B cell (primary cell): ENCODE measurements at places on chromosomes 13 and 19.

- no peaks in the 10 kb centered on the region for H3K36me3 ChIP-seq
- no peaks in the 10 kb centered on the region for H3K4me1 ChIP-seq
- no peak for DNase-seq
- H3K4me3 ChIP-seq, result no peak overlapping the region
Observed at GRCh38 chr13:76733671-76734070, 152.5 kb downstream of the KCTD12 start.

DNA sequence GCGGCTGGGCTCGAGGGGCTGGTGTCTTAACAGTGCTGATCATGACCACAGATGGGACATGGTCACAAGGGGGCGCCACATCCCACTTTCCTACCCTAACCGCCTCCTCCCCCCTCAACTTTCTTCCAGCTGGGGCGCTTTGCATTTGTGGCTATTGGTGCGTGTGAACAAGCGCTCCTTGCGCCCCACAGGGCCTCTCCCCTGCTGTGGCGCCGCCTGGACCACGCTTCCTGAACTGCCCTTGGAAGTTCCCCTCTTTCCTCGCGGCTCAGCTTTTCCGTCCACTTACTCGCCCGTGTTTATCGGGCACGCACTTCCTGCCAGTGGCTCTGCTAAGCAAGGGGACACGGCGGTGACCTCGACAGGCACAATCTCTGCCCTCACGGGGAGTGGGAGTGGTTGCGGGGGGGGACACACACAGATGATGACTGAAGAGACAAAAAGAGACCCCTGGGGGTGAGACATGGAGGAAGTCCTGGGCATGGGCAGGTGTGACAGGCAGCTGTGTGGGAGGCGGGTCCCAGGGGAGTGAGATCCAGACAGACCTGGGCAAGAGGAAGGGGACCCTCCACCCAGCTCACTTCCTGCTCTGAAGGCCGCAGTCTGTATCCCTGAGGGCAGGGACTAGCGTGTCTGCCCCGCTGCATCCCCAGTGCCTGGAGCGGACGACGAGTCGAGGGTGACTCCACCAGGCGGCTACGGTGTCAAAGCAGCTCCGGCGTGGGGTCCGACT lies 40.3 kb downstream of the ZNF787 start:
- H3K4me3 ChIP-seq, result peak overlapping the region; percentile 44
- peaks cover 12% of the 10 kb centered on the region for H3K4me1 ChIP-seq
- H3K36me3 ChIP-seq, result no peaks in the 10 kb centered on the region

DNA sequence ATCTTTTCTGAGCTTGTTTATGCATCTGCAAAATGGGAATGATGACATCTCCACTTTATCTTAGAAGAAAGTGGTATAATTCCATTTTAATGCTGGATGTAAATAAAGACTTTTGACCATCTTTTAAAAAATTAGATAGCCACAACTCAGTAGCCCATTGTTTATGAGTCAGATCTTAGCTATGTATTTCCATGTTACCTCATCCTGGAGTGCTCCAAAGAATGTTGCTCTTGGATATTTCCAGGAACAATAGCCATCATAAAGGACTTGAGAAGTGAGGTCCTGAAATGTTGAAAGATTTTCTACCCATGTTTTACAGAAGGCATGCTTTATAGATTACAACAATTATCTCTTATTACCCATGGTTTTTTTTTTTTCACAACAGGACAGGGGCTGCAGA lies 229.3 kb upstream of the EDNRB start:
- no peak for DNase-seq
- H3K36me3 ChIP-seq, result no peaks in the 10 kb centered on the region
- H3K27ac ChIP-seq, result no peak overlapping the region
- no peak overlapping the region for H3K4me3 ChIP-seq
- no peaks in the 10 kb centered on the region for H3K27me3 ChIP-seq
- H3K4me1 ChIP-seq, result no peaks in the 10 kb centered on the region

DNA sequence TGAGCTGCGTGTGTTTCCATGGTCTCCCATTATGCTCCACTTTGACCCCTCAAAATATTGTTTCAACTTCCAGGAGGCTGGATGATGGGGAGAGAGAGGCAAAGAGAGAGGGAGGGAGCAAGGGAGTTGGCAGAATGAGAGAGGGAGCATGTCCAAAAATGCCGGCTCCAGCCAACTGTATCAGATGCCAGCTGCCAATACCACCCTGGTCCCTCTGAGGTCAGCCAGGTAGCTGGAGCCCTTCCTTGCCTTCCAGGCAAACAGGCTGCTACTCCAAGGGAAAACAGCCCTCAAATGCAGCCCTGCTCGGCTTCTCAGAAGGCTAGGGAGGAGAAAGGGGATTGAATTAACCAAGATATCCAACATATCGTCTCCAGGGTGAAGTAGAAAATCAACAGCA lies 440.0 kb downstream of the TSHZ3 start:
- no peaks in the 10 kb centered on the region for H3K27me3 ChIP-seq
- no peak overlapping the region for H3K27ac ChIP-seq
- no peak for DNase-seq
- H3K36me3 ChIP-seq, result no peaks in the 10 kb centered on the region
- no peaks in the 10 kb centered on the region for H3K4me1 ChIP-seq

GRCh38 chr13:46831588-46832194 lies 34.7 kb upstream of the ESD start:
- DNase-seq, result peak; percentile 61
- no peaks in the 10 kb centered on the region for H3K4me1 ChIP-seq
- H3K36me3 ChIP-seq, result no peaks in the 10 kb centered on the region
- no peak overlapping the region for H3K4me3 ChIP-seq

DNA sequence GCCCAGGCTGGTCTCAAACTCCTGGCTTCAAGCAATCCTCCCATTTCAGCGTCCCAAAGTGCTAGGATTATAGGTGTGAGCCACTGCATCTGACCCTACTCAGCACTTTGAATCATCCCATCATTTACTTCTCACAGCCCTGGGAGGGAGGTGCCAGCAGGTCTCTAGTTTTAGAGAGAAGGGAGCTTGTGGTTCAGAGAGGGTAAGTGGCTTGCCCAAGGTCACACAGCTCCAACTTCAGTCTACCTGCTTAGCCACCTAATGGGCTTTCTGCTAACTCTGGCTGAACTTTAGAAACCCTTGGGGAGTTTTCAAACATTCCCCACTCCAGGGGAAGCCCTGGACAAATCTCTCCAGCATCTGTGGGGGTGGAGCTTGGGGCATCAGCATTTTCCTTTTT lies 18.3 kb downstream of the CACNA1A start:
- no peak for DNase-seq
- no peak overlapping the region for H3K27ac ChIP-seq
- H3K4me3 ChIP-seq, result no peak overlapping the region
- no peaks in the 10 kb centered on the region for H3K27me3 ChIP-seq

GRCh38 chr13:27679396-27679795 lies 57.7 kb downstream of the POLR1D start:
- no peak for DNase-seq
- H3K27ac ChIP-seq, result no peak overlapping the region
- H3K27me3 ChIP-seq, result peaks cover 25% of the 10 kb centered on the region
- H3K4me3 ChIP-seq, result no peak overlapping the region

- no peaks in the 10 kb centered on the region for H3K36me3 ChIP-seq
- H3K27me3 ChIP-seq, result no peaks in the 10 kb centered on the region
- DNase-seq, result no peak
- peaks cover 46% of the 10 kb centered on the region for H3K4me1 ChIP-seq
Observed at GRCh38 chr19:3556423-3556977, 886 bp downstream of the MFSD12 start.

- peaks cover 9% of the 10 kb centered on the region for H3K4me1 ChIP-seq
- H3K27me3 ChIP-seq, result no peaks in the 10 kb centered on the region
- no peak overlapping the region for H3K27ac ChIP-seq
- H3K4me3 ChIP-seq, result no peak overlapping the region
- DNase-seq, result no peak
Observed at GRCh38 chr19:5035105-5035761, 66.3 kb downstream of the KDM4B start.

- H3K4me1 ChIP-seq, result no peaks in the 10 kb centered on the region
- no peak for DNase-seq
- H3K27me3 ChIP-seq, result no peaks in the 10 kb centered on the region
- no peak overlapping the region for H3K27ac ChIP-seq
- no peaks in the 10 kb centered on the region for H3K36me3 ChIP-seq
Observed at GRCh38 chr13:31998131-31998530, 33.4 kb upstream of the FRY start.

DNA sequence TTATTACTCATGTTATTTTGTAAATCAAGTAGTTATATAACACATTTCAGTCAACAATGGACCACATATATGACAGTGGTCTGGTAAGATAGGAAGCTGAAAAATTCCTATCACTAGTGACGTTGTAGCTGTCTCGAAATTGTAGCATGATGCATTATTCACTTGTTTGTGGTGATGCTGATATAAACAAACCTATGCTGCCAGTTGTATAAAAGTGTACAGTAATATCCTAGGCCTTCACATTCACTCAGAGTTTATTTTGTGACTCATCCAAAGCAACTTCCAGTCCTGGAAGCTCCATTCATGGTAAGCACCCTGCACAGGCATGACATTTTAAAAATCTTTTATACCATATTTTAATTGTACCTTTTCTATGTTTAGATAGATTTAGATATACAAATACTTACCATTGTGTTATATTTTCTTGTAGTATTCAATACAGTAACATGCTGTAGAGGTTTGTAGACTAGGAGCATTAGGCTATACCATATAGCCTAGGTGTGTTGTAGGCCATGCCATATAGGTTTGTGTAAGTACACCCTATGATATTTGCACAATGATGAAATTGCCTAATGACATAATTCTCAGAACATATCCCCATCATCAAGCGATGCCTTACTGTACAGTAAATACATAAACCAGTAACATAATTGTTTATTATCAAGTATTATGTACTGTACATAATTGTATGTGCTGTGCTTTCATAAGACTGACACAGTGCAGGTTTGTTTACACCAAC lies 49.3 kb downstream of the IFT88 start:
- no peaks in the 10 kb centered on the region for H3K4me1 ChIP-seq
- H3K36me3 ChIP-seq, result peaks cover 3% of the 10 kb centered on the region
- no peak overlapping the region for H3K4me3 ChIP-seq

DNA sequence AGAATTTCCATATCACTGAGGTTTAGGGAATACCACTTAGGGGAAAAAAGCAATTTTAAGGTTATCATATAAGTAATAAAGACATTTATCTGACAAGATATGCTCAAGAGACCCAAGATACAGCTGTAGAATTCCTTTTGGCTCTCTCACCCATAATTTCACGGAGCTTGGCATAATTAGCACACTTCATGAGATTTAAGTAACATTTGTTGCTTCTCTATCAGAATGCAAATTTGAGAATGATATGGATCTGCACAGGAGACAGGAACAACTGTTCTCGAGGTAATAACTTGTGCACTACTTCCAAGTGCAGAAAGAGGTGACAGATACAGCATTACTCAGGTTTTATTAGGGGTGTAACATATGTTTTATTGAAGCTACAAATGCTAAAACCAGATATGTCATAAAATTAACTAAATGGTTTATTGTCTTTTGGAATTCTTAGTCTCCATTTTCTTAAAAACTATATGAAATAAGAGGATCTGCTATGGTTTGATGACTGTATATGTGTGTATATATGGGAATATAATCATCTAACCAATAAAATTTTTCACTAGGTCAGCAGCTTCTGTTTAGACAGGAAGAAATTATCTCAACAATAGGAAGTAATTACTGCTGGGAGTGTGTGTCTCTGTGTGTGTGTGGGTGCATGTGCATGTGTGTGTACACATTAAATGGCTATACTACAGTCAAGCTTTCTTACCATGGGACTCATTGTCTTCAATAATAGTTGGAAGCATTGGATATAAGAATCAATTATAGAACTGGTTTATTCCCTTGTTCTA lies 401.3 kb downstream of the PCDH17 start:
- no peaks in the 10 kb centered on the region for H3K4me1 ChIP-seq
- no peak overlapping the region for H3K27ac ChIP-seq
- H3K27me3 ChIP-seq, result no peaks in the 10 kb centered on the region
- H3K4me3 ChIP-seq, result no peak overlapping the region
- no peaks in the 10 kb centered on the region for H3K36me3 ChIP-seq

GRCh38 chr19:31804668-31805067 lies 455.4 kb upstream of the TSHZ3 start:
- H3K27ac ChIP-seq, result no peak overlapping the region
- no peaks in the 10 kb centered on the region for H3K27me3 ChIP-seq
- no peaks in the 10 kb centered on the region for H3K4me1 ChIP-seq
- no peaks in the 10 kb centered on the region for H3K36me3 ChIP-seq
- H3K4me3 ChIP-seq, result no peak overlapping the region
- DNase-seq, result no peak

DNA sequence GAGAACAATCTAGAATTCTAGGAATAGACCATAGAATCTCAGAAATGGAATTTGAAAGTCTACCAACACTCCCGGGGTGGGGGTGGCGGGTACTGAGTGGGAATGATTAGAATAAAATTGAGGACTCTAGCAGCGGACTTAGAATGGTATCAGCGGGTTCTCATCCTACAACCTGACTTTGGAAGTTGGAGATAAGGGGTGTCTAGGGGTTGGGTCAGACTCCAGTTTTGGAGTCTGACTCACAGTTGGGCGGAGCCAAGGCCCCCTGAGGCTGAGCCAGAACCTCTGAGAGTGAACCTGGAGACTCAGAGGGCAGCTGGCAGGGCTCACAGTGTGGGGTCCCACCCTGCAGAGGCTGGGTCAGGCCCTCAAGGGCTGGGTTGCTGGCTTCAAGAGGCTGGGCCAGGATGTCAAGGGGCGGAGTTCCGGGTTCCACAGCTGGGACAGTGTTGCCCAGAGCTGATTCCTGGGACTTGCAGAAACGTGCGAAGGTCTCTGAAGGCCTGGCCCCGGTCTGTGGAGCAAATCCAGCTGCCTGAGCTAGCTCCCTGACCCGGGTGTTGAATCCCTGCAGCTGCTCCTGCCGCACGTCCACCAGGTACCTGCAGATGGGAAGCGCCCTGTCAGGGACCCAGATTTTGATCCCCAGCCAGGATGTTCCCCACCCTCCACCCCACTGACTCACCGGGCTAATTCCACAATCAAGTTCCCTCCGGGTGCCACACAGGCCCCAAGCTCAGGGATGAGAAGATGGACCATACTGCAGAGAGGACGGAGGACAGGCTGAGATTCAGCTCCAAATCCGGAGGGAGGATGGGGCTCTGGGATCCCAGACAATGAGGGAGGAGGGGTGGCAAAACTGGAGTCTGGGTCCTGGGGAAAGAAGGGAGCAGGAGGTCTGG lies 1.6 kb upstream of the TNNI3 start:
- no peak for DNase-seq
- peaks cover 19% of the 10 kb centered on the region for H3K4me1 ChIP-seq
- H3K4me3 ChIP-seq, result no peak overlapping the region
- peaks cover 73% of the 10 kb centered on the region for H3K27me3 ChIP-seq

DNA sequence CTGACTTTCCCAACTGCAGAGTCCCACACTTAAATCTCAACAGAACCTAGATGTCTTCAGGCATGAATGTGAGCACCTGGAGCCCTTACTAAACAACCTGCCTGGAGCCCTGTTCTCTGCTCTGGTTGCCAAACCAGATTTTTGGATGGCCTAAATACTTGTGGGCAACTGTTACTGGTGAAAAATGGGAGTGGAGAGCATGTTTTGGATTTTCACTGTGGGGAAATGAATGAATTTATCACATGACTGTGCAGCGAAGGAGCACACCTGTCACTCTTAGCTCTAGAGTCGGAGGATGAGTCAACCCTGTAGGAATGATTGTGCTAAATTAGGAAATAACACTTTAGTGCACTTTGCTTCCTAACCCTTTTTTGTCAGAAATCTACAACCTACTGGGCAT lies 30.3 kb downstream of the SHISA2 start:
- no peak overlapping the region for H3K27ac ChIP-seq
- H3K4me1 ChIP-seq, result no peaks in the 10 kb centered on the region
- no peak overlapping the region for H3K4me3 ChIP-seq
- no peak for DNase-seq
